Stimulated activated CD8-positive, alpha-beta memory T cell treated with anti-CD3 and anti-CD28 coated beads, Interleukin-4, amount 100 ng/mL, for 1 hour (primary cell): ENCODE measurements at places on chromosomes 3 and 15.

- no peak for DNase-seq
Observed at GRCh38 chr3:89032346-89033013, 74.9 kb upstream of the EPHA3 start.

DNA sequence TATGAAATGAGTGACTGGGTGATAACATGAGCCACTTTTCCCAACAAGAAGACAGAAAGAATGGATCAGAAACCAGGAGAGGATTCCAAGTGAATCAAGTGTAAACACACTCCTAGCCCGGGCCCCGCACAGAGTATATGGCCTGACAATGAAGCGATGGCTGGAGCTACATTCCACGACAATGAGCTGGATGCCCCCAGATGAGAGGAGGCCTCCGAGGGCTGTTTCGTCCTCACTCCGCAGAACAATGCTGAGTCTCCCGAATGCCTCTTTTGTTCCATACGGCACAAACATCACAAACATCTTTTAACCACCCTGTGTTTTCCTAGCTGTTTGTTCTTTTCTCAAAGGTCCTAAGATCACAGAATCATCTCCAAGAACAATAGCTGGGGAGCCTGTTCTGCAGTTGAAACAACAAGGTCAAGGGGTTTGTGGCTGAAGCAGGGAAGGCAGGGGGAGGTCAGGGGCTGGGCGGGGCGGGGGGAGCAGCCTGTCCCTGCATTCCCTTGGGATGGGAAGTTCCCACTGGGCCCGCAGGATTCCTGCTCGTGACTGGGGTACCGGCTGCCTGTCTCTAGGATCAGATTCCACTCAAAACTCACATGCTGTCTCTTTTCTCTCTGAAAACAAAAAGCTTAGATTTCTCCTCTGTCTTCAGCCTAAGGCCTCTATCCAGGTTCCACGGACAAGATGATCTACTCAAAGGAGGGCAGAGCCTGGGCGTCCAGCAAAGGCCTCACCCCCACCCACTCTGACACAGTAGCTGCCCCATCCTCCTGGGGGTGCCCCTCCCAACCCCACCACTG, 151.3 kb downstream of the XXYLT1 start:
- DNase-seq: no peak

DNA sequence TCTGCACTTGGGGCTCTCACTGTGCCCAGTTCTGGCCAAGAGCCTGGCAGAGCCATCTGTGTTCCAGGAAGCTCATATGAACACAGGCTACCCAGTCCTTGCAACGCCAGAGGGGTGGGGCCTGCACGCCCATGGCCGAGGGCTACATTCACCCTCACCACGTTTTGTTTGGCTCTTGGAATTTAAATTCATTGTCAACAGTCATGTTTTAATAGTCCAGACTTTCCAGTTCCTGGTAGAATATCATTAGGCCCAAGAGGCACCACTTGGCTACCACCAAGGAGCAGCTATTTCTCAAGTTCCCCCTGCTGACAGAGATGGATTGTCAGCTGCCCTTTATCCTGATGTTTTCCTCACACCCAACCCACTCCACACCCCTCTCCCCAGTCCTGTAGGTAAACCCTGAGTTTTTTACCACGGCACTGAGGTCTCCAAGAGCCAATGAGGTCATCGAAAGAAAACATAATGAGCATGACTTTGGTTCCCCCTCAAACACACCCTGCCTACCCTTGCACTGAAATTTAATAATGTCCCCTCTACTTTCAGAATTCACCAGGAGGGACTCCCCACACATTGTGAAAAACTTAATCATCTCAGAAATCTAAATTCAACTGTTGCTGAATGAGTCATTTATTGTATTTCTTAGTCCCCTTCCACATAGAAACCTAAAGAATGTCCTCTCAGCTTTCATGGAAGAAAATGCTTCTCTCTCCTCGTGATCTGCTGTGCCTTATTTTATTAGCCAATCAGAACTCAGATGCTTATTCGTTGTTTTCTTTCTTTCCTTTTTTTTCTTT, 125.1 kb downstream of the SHQ1 start:
- DNase-seq: no peak

DNA sequence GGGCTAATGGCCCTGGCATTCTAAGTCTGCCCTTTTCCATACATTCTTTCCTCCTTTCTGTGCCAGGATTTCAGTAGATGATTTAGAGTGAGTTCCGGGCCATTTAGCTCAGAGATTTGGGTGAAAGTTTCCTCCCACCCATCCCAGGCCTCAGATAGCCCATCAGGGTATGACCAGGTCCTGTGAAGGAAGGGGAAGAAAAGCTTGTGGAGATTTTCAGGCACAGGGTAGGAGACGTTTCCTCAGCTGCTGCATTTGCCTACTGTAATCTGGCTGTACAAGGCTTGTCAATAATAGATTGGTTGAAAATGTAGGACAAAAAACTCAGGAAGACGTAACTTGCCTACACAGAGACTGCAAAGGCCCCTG, 63.2 kb upstream of the BCL6 start:
- no peak for DNase-seq

DNA sequence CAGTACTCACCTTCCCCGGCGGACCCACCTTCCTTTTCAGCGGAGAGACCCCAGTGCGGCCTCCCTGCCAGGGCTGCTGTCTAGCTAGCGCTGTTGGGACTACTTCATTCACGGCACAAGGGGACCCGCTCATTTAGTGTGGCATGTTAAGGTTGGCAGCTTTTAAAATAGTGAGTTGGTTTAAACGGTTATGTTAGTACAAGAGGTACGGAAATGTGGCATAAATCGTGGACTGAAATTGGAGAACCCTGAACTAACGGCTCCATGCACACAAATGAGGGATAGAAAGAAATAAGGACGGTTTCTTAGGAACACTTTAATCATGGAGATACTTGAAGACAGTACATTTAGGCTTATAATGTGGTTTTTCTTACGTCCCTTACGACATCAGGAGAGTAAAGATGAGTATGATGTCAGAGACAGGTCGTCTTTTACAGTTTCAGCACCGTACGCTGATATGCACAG, 752 bp downstream of the CEP63 start:
- DNase-seq: peak; percentile 3

- no peak for DNase-seq
Observed at GRCh38 chr3:126671521-126671920, 16.6 kb upstream of the TXNRD3 start.
